CD8-positive, alpha-beta T cell (primary cell): ENCODE measurements at places on chromosomes 6 and 20.
A peak's percentile ranks its signal among the peaks of the same experiment; 100 is the strongest.

DNA sequence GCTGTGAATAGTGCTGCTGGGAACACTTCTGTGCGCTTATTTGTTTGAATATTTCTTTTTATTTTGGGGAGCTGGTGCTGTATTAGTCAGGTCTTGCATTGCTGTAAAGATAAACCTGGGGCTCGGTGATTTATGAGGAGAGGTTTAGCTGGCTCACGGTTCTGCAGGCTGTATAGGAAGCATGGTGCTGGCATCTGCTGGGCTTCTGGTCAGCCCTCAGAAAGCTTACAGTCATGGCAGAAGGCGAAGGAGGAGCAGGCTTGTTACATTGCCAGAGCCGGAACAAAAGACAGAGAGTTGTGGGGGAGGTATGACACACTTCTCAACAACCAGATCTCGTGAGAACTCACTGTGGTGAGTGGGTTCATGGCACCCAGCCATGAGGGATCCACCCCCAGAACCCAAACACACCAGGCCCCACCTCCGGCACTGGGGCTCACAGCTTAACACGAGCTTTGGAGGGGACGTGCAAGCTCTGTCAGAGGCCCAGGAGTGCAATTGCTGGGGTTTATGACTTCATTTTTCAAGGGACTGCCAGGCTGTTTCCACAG, 68.8 kb upstream of the GATA5 start:
- no peak for DNase-seq

DNA sequence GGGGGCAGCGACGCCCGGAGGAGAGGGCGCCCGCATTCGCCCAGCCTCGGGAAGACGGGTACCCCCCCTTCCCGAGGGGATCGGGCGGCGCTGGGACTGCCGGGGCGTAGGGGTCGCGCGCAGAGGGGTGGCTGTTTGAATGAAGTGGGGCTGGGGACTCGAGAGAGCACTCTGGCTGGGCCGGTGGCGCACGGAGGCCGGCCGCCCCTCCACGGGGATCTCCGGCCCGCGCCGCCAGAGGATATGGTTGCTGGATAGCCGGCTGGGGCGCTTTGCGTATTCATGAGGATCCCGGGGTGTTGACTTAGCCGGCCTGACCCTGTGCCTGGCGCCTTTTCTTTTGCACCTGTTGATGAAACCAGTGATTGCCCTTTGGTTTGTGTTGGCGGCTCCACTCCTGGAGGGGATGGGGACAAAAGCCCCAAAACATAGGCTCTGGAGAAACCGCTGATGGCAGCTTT, 469 bp downstream of the SYNJ2 start:
- peak; percentile 52 for DNase-seq

DNA sequence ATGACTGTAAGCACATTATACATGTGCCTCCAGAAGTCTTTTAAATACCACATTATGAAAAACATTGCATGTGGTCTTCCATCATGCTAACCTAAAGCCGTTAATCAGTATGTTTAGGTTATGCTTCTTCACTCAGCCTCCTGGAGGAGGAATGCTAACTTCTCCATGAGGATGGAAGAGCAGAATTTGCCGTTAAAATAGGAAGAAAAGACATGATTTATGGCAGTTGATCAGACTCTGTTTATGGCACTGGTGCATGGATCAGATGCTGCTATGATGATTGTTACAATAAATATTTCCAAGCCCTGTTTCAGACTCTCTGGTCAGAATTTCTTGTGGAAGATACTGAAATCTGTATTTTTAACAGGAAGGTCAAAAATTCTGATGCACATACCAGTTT, 31.7 kb downstream of the MAP3K4 start:
- no peak for DNase-seq

GRCh38 chr6:17393892-17394631, 667 bp downstream of the CAP2 start:
- DNase-seq = no peak

GRCh38 chr6:69693762-69694161, 103.0 kb downstream of the LMBRD1 start:
- DNase-seq = no peak

DNA sequence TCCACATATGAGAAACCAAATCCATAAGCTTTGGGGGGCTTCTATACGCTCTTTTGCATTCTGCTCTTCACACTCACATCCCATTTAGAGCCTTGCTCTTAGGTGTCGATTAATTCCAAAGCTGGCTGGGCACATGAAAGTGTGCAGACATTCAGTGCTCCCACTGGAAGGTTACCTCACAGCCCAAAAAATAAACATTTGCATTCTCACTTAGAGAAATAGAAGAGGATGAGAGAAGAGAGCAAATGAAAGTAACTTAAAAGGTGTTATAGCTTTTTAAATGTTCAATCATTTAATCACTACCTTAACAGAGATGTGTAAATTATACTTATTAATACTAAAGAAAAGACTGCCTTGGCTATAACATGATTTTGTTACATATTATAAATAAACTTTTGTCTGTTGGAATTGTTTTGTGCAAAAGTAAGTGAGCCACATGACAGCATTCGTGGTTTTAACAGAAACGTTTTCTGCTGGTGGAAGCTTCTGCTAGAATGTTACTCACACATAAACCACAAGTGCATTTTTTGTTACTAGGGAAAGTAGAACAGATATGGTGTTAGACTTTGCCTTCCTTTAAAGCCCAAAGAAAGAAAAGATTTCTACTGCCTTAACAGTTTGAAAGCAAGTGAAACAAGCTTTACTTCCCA, 116.7 kb downstream of the SIM1 start:
- no peak for DNase-seq

DNA sequence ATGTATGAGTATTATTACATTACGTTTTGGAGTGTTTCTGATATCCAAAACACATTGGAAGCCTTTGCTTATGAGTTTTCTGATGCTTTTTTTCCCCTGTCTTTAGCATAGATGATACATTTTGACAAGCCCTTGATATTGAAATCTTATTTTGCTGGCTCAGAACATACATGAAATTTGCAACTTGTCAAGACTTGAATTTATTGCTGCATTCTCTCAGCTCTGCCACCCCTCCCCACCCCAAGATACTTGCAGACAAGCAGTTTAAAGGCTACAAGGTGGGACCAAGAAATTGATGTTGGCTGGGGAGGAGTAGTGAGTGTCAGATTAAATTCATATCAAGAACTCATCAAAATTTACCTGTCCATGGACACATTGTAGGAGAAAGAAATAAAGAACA, 160.2 kb downstream of the GJA1 start:
- DNase-seq = no peak

- DNase-seq = peak; percentile 13
These were observed 27.3 kb downstream of the NQO2 start for GRCh38 chr6:3026791-3027626.

DNA sequence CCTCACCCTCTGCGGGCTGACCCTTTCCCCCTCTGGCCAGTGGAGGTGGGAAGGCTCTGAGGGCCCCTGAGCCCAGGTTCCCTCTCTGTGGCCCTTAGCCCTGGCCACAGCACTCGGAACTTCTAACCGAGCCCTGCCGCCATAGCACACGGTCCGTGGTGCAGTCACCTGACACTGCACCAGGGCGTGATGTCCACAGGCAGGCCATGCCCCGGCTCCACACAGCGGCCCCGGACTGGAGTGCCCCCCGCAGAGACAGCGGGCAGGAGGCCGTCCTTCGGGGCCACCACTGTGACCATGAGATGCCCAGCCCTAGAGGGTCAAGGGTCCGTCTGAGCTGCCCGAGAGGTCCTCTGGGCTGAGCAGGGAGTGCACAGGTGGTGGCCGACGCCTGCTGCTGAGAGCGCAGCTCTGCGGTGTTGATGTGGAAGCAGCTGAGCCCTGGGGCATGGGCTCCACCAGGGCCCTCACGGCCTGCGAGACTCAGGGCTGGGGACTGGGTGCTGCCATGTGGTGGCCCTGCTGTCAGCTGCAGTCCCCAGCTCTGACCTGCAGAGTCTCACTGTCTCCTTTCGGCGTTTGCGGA, 11.2 kb upstream of the BHLHE23 start:
- no peak for DNase-seq

DNA sequence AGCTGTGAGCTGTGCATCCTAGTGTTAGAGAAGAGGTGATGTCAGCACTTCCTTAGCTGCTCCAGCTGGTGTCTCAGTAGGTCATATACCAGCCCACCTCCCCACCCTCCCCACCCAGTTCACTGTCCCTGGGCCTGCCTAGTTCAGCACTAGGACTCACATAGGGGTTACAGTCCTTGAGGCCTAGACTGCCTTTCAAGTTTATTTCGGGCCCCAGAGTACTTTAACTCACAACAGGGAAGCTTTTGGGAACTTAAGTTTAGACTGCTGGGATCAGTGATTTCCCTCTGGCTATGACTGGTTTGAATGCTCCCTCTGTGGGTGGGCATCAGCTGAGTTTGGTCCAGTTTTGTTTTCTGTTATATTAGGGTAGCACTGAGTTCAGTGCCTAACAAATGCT, 139.2 kb upstream of the MMS22L start:
- no peak for DNase-seq

DNA sequence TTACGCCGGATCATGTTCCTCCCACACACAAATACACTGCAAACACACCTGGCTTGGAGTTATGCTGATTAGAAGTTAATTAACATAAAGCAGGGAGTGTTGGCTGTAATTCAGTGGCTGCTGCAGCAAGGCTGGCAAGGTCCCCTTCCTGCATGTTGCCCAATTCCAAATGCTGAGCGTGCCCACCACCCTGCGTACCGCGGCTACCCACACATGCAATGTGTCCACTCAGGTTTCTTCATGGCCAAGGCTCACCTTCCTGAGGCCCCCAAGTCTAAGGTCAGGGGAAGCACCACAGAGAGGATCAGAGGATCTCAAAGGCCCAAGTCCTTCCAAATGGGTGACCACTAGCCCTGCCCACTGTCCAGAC, 11.6 kb upstream of the PRND start:
- no peak for DNase-seq

DNA sequence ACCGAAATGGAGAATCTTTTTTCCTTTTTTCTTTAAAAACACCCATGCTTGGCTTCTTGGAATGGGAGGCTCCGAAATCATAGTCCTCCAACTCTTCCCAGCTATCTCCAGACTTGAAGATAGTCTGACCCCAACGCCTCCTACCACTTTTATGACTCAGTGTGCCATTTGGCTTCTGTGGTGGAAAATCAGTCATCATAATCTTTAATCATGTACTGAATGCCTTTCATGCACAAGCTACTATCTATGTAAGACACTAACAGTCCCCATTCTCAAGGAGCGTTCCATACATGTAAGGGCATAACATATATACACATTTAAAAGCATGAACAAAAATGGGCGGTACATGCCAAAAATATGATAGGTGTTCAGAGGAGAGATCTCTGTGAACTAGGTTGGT, 44.1 kb downstream of the TMEM14B start:
- no peak for DNase-seq

DNA sequence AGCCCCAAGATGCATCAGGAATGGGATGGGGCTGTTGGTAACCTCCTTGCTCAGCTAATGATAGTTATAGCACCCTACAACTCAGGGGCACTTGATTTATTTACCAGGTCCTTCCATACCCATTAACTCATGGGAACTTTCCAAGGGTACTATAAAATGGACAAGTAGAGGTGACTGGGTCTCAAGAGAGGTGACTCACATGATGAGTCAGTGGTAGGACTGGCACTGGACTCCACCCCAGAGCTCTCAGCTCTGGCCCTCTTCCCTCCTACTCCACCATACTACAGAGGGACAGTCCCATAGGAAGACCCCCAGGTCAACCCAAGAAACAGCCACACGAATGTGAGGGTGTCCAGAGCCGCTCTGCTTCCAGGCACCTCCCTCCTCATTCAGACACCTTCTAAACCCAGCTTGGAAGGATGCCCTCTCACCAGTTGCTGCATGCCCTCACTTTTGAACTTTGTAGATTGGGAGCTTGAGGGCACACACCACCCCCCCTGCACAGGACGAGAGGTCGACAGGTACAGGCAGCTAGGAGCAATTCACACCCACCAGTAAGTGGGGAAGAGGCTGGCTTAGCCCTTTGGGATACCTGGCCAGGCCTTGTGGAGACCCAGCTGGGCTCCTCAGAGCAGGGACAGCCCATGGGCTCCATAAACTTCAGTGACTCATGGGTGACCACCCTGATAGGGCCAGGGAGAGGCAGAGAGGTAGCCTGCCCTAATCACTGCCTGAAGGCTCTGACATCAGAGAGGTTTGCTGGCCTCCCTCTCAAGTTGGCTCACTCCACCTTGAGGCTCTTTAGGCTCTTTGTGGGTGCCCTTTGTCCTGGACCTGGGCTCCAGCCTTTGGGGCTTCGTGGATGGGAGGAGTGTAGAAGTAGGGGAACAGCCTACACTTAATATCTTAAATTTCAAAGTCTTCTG, 81.6 kb upstream of the MLN start:
- DNase-seq = no peak

DNA sequence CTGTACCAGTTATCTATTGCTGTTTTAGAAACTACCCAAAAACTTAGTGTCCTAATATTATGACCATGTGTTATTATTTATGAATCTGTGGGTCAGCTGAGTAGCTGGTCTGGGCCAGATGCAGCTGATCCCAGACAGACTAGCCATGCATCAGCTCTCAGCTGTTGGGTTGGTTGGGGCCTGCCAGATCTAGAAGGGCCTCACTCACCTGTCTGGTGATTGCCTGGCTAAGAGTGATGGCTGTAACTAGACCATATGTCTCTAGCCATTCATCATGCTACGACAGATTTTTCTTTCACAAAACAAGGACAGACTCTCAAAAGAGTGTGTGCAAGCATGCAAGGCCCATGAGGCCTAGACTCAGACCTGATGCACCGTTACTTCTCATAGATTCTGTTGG, 403.2 kb downstream of the SAMD5 start:
- no peak for DNase-seq

DNA sequence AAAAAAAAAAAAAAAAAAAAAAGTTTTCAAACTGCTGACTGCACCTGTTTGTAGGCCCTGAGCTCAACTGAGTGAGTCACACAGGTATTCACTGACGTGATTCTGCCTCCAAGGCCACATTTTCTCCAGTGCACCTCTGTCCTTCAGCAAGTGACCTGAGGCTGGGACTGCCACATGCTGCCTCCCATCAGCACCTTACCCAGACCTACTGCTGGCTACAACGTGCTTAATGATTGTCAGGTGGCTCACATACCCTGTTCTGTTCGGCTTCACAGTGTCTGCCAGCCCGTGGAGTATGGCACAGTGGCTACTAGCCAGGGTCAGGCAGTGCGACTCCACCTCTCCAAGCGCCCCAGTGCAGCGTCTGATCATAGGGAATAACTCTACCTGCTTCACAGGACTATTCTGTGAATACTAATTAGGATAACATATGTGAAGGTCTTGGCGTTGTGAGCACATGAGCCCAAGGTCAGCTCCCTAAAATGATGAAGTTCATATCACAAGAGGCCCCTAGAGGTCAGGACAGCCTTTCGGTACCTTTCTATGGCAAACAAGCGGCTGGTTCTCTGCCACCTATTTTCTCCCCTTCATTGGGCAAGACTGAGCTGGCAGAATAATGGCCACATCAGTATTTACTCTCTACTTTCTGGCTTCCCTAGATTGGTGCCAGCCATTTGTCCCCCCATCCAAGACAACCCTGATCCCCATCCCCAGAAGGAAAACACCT, 28.1 kb downstream of the RIPOR3 start:
- DNase-seq = no peak

- DNase-seq = no peak
These were observed 9.6 kb downstream of the C20orf203 start for GRCh38 chr20:32664012-32664677.

DNA sequence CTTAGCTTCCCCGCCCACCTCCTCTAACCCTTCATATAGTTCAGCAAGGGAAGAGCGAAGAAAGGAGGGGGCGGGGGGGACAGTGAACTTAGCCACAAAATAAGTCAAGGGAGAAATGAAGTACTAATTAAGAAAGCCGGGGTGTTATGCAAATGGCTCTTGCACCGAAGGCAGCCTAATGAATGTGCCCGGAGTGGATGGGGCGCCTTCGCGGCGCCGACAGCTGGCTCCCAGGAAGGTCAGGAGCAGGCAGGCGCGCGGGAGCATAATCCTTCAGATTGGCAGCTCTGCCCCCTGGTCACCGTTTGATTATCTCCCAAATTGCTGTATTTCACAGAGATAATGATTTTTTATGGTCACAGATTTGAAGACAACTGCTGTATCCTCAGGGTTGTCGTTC, 395.1 kb downstream of the TFAP2B start:
- no peak for DNase-seq
